Caco-2 (cell line): ENCODE measurements at places on chromosomes 7 and 10.

GRCh38 chr7:44782460-44782859 lies 14.0 kb upstream of the PPIA start:
- no peaks in the 10 kb centered on the region for H3K4me1 ChIP-seq
- DNase-seq: no peak
- H3K4me3 ChIP-seq: no peak overlapping the region
- H3K27me3 ChIP-seq: no peaks in the 10 kb centered on the region
- H3K36me3 ChIP-seq: no peaks in the 10 kb centered on the region

- no peaks in the 10 kb centered on the region for H3K36me3 ChIP-seq
- no peaks in the 10 kb centered on the region; the same call in 1 of the 2 replicates for H3K27me3 ChIP-seq
- DNase-seq: no peak
These were observed 50.0 kb downstream of the SLC37A3 start for GRCh38 chr7:140348161-140348849.

DNA sequence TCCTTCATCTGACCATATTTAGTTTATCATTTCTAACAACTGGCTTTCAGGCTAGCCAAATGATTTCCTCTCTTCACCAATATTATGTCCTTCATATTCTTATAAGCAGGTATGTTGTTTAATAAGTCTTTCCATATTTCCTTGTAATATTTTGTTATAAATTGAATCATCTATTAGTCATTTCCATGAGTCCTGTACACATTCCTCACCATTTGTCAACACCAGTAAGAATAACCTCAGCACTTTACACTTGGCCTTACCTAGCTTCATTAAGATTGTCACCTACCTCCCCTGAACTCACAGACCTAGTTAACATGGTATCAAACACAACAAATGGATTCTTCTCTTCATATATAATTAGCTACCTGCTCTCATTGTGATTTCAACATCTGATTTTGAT lies 282.3 kb downstream of the SEMA3D start:
- DNase-seq: no peak
- H3K4me3 ChIP-seq: no peak overlapping the region
- no peaks in the 10 kb centered on the region for H3K27me3 ChIP-seq
- no peaks in the 10 kb centered on the region for H3K36me3 ChIP-seq

- H3K4me3 ChIP-seq: no peak overlapping the region
- no peak overlapping the region for H3K27ac ChIP-seq
- DNase-seq: no peak
- H3K36me3 ChIP-seq: no peaks in the 10 kb centered on the region
These were observed 239.5 kb upstream of the PLXNA4 start for GRCh38 chr7:132815696-132816311.

- 0 out of 2 replicates have a peak, but pooled peaks cover 5% of the 10 kb centered on the region for H3K4me1 ChIP-seq
- no peaks in the 10 kb centered on the region for H3K36me3 ChIP-seq
- H3K4me3 ChIP-seq: no peak overlapping the region
- no peaks in the 10 kb centered on the region for H3K27me3 ChIP-seq
These were observed 103.6 kb downstream of the AHR start for GRCh38 chr7:17401791-17402627.

GRCh38 chr10:17062955-17063484 lies 66.6 kb downstream of the CUBN start:
- no peak overlapping the region for H3K4me3 ChIP-seq
- no peaks in the 10 kb centered on the region for H3K27me3 ChIP-seq
- peak overlapping the region; percentile 29 for H3K27ac ChIP-seq
- H3K4me1 ChIP-seq: peaks cover 23% of the 10 kb centered on the region

- H3K4me1 ChIP-seq: no peaks in the 10 kb centered on the region
- no peak for DNase-seq
- H3K27me3 ChIP-seq: no peaks in the 10 kb centered on the region; the same call in none of the 2 replicates
- H3K27ac ChIP-seq: no peak overlapping the region
- no peaks in the 10 kb centered on the region for H3K36me3 ChIP-seq
These were observed 66.9 kb downstream of the CFAP46 start for GRCh38 chr10:132875435-132875834.

DNA sequence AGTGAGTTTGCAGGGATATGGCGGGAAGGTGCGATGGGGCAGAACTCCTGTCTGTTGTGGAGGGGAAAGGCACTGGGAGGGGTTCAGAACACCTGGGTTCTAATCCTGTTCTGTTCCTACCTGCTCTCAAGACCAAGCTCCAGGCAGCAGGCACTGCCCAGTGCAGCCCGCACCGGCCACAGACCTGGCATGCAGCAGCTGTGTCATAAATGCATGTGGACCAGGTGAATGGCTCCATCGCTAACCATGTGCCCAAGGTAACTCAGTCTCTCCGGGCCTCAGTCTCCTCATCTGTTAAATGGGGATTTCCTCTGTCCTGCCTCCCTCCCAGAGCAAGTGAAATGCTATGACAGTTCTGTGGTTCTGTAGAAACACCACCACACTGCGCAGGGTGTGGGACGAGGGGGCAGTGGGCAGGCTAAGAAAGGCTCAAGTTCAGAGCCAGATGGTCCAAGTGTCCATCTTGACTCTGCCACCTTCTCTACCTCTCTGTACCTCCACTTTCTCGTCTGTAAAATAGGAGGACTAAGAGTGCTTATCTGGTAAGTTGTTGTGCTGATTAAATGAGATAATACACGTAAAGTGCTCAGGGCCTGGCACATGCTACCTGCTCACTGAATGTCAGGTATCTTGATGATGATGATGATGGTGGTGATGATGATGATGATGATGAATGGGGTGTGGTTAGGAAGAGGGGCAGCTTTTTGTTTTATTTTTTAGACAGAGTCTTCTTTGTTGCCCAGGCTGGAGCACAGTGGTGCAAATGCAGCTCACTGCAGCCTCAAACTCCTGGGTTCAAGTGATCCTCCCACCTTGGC lies 22.9 kb downstream of the ATP6V1F start:
- no peaks in the 10 kb centered on the region for H3K36me3 ChIP-seq
- H3K27ac ChIP-seq: no peak overlapping the region
- peaks cover 12% of the 10 kb centered on the region for H3K4me1 ChIP-seq
- DNase-seq: no peak
- no peaks in the 10 kb centered on the region for H3K27me3 ChIP-seq

DNA sequence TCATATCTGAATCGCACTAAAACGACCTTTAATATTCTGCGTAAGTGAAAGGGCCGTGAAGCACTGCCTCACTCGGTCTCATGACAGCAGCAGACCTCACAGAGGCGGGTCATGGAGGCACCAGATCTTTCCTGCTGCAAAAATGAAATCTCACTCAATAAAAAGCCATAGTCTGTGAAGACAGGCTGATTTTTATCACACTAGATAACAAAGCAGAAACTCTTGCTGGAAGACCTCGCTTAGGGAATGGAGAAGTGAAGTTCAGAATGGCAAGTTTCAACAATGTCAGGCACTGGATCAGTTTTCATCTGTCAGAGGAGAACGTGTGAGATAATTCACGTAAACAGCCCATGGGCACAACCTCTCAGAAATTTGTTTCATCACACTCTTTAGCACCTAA lies 8.0 kb downstream of the SEPHS1 start:
- H3K27me3 ChIP-seq: no peaks in the 10 kb centered on the region
- peaks cover 6% of the 10 kb centered on the region; the same call in 1 of the 2 replicates for H3K36me3 ChIP-seq
- DNase-seq: no peak
- H3K4me3 ChIP-seq: no peak overlapping the region
